ENCODE measurements at places on chromosomes 12 and 14.

- no peak for DNase-seq
Observed at GRCh38 chr12:42450248-42450647, 124.3 kb downstream of the PPHLN1 start.

DNA sequence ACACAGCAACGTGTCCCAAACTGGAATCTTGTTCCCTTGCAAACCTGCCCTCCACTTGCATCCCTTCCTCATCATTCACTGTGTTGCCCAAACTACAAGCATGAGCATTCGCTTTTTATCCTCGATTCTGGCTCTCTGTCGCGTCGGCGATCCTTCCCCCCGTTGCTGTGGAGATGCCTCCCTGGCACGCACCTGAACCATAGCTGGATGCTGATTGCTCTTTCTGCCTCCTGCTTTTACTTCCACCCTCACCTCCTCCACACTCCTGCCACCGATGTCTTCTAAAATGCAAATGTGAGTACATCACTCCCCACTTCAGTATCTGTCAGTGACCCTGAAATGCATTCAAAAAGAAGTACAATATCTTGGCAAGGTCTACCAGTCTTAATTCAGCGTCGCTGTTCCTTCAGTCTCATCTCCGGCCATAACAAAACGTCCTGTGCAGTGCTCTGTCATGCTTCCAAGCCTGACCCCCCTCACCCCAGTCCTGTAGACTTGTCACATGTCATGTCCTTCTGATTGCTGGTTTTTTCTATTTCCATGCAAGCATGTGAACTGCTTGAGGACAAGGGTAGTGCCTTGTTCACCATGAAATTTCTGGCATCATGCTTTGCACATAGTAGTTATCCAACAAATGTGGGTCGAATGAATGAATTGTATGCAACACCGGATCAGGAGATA, 2.5 kb upstream of the PPP2R5C start:
- no peak for DNase-seq

DNA sequence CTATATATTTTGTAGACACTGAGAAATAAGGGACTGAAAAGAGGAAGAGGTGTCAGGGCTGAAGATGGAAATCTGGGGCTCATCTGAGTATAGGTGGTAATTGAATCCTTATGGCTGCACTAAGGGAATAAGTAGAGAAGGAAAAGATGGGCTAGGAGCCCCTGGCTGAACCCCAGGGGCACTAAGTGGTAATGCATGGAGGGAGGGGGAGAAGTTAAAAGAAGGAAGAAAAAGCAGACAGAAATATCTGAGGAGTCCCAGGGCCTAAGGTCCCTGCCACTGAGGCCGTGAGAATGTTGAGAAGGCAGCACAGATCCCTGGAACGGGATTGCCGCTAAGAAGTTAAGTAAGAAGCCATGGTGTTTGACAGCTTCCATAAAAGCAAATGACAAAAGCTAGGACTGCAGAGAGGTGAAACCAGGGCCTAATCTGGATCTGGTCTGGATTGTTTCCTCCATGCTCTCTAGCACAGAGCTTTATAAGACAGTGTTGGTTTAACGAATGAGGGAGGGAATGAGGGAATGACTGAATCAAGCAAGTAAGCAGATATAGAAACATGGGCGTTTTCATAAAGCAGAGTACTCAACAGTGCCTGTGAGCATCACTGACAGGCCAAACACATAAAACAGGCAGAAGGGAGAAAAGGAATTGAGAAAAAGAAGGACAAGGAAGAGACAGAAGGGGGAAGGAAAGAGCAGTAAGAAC, 92.9 kb downstream of the HMGA2 start:
- DNase-seq: no peak

DNA sequence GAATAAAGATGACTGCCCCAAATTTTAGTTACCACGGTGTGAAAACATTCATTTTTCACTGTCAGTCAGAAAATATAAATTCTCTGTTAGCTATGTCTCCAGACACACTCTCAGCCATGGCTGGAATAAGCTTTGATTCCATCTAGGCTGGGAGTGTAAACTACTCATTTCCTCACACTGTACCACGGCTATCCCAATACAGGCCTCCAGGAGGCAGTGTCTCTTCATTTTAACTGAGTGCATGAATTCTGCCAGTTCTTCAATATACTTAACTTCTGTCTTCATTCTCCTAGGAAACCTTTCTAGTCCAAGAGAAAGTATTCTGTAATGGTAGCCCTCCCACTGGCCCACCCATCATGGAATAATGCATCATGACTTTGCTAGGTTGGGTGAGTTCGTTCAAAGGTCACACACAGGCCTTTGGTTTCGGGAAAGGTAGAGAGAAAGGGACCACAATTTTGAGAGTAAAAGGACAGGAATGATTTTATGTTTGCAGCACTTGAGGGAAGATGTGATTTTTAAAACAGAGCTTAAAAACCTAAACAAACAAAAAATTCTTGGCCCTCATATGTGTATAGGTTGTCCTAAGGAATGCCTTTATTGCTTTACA, 381.1 kb downstream of the SEC23A start:
- DNase-seq: no peak

DNA sequence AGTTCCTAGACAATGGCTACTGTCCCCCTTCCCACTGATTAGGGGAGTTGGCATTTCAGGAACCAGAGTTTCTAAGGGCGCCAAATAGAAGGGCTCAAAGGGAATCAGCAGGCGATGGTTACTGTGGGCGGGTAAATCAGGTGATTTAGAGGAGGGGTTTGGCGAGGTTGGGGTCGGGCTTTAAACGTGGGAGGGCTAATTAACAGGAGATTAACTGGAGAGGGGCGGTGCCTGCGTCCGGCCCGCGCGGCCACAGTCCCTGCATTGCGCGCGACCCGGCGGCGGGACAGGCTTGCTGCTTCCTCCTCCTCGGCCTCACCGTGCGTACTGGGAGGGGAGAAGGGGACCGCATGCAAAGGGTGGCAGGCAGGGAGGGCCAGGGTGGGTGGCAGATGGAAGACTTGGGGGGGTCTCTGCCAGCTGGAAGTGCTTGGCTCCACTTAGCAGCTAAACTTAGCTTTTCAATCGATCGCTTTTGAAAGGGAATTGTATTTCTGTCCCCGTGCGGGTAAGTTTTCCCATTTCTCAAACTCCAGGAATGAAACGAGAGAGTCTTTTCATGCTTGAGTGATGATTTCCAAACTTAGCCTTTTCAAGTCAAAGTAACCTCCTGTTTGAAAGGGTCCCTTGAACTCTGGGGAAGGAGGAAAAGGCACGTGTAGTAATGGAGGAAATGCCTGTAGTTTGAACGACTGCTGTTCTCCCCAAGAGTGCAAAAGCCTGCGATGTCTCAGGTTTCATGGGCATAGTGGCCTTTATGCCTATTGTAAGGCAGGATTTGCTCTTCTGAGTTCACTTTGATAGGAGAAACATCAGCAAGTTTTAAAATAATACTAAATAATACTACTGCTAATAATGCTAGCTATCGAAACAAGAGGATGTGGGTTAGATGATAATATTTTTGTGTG, at the start of gene MGST1:
Gene MGST1 (plus strand): TSS at position 255 of the 908 bp plus-strand sequence. CDS start 6,608 bp downstream, outside the sequence.
- no peak for DNase-seq

GRCh38 chr14:103372552-103373304, 12.5 kb upstream of the MARK3 start:
- no peak for DNase-seq

DNA sequence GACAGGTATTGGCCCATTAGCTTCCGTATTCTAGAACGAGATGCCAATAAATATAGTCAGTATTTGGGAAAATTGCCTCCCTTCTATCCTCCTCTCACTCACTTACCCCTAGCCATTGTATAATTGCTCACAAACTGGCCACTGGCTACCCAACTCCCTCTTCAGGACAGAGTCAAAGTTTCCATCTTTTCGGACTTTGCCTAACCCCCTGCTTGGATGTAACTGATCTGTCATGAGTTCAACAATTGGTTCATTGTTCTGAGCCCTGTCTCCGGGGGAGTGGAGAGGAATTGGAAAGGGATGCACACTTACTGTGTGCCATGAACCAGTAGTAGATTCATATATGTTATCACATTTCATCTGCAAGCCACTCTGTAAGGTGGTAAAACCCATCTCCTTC, 12.2 kb downstream of the MYRFL start:
- DNase-seq: no peak

- DNase-seq: no peak
Observed at GRCh38 chr12:10562306-10562933, 51.0 kb downstream of the MAGOHB start.

DNA sequence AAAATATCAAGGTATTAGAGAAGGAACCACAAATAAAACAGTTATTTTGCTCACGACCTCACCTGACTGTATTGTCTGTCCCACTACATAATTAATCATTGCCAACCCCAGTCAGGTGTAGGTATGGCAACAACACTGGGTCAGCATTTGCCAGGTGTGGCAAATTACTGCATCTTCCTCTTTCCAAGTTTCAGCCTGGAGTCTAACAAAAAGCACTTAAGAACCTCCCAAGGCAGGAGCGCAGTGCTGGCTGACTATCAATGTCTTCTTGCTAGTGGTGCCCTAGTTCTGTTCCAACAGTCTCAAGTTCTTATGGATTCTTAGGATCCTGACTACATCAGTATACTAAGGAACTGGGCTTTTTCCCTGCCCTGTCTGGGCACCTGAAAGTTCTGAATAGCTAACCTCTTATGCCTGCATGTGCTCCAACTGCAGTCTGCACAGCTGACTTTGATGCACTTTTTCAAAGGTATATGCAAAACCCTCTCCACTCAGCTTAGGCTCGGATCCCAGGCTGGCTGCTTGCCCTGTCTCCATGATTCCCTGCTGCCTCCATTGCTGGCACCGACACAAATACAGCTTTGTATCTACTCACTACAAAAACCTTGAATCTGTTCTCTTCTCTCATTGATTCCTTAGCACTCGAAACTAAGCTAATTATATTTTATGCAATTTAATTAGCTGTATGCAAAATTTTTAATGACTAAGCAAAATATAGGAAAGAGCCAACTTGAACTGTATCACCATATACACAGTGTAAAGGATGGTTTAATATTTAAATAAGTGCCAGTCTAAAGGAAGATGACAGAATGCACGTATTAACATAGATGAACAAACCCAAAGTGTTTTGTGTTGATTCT, 113.3 kb downstream of the PRKD1 start:
- DNase-seq: no peak

DNA sequence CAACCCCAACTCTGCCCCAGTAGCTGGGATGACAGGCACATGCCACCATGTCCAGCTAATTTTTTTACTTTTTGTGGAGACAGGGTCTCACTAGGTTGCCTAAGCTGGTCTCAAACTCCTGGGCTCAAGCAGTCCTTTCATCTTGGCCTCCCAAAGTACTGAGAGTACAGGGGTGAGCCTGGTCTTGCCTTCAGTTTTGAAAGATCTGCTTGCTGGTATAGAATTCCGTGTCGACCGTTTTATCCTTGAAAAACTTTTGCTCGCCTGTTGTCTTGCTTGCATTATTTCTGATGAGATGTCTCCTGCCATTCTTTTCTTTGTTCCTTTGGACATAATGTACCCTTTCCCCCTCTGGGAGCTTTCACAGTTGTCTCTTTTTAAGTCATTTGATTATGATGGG, 92.0 kb upstream of the DYNC1H1 start:
- no peak for DNase-seq

DNA sequence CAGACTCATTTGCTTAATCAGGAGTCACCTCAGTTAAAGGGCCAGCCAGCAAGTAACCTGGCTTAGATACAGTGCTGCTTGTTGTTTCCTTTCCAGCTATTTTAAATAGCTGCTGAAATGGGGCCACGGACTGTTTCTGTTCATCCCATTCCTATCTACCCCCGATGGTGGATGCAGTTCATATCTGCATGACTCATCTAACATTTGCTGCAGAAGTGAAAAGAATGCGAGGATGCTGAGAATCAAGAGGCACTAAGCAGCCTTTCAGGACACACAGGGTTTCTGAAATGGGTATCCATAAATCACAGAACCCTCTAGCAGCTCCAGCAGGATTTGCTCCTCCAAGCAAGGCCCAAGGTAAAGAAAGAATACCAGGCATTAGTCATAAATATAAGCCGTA, 60.2 kb upstream of the RTRAF start:
- no peak for DNase-seq

GRCh38 chr14:64281805-64282204, 12.4 kb downstream of the ESR2 start:
- DNase-seq: no peak

- no peak for DNase-seq
Observed at GRCh38 chr12:122875590-122876220, 20.2 kb downstream of the VPS37B start.

DNA sequence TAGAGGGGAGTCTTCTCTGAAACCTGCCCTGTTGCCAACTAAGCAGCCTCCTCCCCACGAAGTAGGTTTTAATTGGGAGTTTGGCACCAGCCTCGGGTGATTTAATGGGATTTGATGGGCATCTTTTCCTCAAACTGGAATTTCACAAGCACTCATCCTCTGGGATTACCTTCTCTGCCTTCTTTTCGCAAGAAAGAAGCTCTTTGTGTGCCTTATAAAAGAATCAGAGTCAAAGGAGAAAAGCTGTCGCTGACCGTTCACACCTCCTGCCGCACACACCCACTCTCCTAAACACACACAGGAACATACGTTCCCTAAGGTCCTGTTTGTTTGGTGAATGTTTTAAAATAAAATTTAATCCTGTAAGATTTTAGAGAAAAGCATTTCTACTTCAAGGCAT, 84.0 kb downstream of the PRMT8 start:
- DNase-seq: no peak

DNA sequence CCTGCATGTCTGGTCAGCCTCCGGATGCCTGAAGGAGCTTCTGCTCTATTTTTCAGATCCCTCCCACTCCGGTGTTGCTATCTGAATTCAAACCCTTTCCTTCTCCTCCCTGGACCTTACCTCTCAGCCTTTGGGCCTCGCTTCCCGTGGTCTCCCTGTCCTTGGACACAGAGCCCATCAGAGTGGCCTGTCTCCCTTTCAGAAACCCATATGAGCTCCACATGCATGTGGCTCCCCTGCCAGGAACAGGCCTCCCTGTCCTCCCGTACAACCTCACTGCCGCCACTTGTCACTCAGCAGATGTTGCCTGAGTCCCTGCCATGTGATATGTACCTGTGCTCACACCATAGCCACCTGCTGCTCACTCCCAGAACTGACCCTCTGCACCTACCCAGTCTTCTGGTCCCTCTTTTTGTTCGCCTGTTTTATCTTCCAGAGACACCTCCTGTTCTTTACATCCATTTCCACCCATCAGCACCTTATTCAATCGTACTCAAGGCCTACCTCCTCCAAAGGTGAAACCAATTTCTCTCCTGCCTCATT, 182.5 kb downstream of the ZFP36L1 start:
- DNase-seq: no peak

- DNase-seq: no peak
Observed at GRCh38 chr14:63478437-63478852, 64.7 kb downstream of the PPP2R5E start.
